ENCODE measurements at places on chromosomes 5 and 9.

DNA sequence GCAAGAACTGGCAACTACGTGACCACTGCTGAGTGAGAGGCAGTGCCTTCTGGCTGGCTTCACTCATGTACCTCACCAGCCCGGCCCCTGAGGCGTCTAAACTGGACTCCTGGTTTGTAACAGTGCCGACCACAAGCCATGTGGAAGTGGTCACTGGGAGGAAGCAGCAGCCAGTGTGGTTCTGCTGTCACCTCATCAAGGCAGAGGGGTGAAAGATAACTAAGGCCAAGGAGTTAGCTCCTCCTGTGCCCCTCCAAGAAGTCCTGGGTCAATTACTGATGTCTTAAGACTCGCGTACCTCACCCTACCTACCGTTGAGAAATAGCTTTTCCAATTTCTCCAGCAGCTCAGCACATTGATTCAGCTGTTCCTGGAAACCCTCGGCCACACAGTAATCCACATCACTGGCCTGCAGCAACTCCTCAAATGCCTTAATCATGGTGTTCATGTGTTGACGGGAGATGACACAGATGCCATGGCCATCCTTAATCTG lies 142.9 kb downstream of the CDK5RAP2 start:
- DNase-seq, result no peak

GRCh38 chr5:123215929-123216702 lies 127.1 kb downstream of the PRDM6 start:
- DNase-seq, result no peak

DNA sequence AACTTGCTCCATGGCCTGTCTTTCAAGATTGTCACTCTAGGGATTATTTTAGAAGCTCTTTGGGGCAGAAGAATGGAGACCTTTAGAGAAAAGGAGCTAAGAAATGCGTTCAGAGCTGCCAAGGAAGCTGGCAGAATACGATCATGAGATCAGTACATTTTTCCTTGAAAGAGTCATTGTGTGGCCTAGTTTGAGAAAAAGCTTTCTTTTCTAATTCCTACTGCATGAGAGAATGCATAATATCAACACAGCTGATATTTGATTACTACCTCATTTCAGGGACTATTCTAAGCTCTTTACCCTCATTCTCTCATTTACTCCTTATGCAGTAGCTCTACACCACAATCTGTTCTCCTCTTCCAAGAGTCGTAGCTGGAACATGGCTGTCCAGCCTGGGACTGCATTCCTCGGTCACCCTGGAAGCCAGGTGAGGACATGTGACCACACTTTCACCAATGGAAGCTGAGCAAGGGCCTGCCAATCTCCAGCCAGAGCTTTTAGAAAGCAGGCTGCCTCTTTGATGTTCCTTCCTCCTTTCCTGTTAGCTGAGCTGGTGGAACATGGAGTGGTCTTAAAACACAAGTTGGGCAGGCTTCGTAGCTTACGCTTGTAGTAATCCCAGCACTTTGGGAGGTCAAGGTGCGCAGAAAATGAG lies 99.3 kb upstream of the LHFPL2 start:
- no peak for DNase-seq

DNA sequence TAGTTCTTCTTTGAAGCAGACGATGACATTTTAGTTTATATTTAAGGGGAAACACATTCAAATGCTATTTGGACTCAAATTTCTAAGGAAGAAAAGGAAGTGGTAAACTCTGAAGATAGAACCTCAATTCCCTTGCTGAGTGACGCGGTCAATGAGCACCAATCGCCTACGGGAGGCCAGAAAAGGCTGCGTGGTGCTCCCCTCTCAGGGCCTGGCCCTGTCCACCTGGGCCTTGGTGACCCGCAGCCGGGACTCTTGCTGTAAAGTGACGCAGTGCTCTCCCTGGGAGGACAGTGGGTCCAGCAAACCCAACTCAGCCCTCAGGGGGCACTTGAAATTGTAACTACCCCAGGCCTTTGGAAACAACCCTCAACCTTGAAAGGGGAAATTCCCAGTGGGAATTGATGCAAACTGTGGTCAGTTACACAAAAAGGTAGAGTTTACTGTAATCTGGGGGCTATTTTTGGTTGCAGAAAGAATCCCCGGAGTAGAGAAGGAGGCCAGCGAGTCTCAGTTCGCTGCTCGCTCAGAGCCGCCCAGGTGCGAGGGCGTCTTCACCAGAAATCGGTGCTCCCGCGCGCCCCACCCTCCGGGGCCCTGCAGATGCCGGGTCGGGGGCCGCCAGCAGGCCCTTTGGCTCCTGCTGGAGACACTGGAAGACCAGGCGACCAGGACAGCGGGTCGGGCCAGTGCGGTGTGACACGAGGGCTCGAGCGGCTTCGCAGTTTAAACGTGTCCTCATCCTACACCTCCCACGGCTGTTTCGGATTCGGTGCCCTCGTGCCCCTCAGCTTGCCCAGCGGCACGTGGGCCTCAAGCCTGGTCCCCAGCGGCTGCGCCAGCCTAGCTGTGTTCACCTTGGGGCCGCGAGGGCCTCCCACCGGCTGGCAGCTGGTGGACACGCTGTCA lies 1.4 kb upstream of the ANKRD33B start:
- no peak for DNase-seq

- no peak for DNase-seq
These were observed 30.4 kb upstream of the TRIM14 start for GRCh38 chr9:98149422-98149821.

- no peak for DNase-seq
These were observed 91.2 kb downstream of the ANXA2R start for GRCh38 chr5:42948961-42949347.

DNA sequence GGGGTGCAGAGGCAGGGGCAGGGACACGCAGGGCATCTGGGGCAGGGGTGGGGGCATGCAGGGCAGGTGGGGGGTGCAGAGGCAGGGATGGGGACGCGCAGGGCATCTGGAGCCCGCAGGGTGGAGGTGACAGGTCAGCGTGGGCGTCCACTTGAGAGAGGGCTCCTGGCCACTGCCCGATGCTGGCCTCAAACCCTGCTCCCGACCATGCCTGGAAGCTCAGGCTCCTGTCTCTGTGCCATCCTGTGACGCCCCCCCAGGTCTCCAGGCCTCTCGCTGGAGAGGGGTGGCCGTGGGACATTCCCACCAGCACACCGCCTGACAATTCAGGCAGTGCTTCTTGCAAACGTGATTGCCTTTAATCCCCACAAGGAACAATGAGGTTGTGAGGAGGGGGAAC lies 33.0 kb downstream of the ZDHHC11B start:
- DNase-seq, result no peak

GRCh38 chr9:18761742-18762300 lies 271.2 kb downstream of the SAXO1 start:
- no peak for DNase-seq

GRCh38 chr9:99506747-99507348 lies 284.8 kb downstream of the SEC61B start:
- no peak for DNase-seq
